A549 treated with dexamethasone at 1 μM for 4 hours (cell line): ENCODE measurements at places on chromosomes 1 and 21. TPM values are rescaled to one million over a fixed set of nuclear protein-coding genes. Genes with fewer than 3 reads are reported as not detected.

The ATP1B1 gene
- 185 to 212 TPM (median 196 TPM) in 5 replicates for total RNA-seq

The OLFML2B gene
- total RNA-seq, result 0.33 to 0.68 TPM (median 0.51 TPM) in 5 replicates

The HEYL gene
- total RNA-seq, result 2.8 to 4.0 TPM (median 3.6 TPM) in 5 replicates

The CD160 gene
- total RNA-seq, result not detected in 5 replicates

The DMBX1 gene
- 0.55 to 1.0 TPM (median 0.87 TPM) in 5 replicates for total RNA-seq

The OR2L5 gene
- not detected in 5 replicates for total RNA-seq

The SPTA1 gene
- total RNA-seq, result not detected in 5 replicates

The S100A14 gene
- total RNA-seq, result 0.21 to 0.50 TPM (median 0.35 TPM) in 5 replicates

The MATN1 gene
- 0.06 to 0.18 TPM (median 0.08 TPM) in 4 of 5 replicates, not detected in the other for total RNA-seq

The UBXN11 gene
- 9.7 to 14.8 TPM (median 13.5 TPM) in 5 replicates for total RNA-seq

The LAMTOR2 gene
- 146 to 167 TPM (median 153 TPM) in 5 replicates for total RNA-seq

The LCE3E gene
- total RNA-seq, result 0.24 to 0.26 TPM in 2 of 5 replicates, not detected in the others

The TSSK3 gene
- total RNA-seq, result 0.13 to 0.18 TPM (median 0.15 TPM) in 3 of 5 replicates, not detected in the others

The DIP2A gene
- 7.3 to 13.2 TPM (median 12.1 TPM) in 5 replicates for total RNA-seq

The C1orf210 gene
- not detected in 5 replicates for total RNA-seq

The SPRR1B gene
- total RNA-seq, result not detected in 5 replicates

The CFAP74 gene
- total RNA-seq, result 0.02 to 0.08 TPM in 2 of 5 replicates, not detected in the others

The ADORA1 gene
- total RNA-seq, result 0.46 to 0.94 TPM (median 0.67 TPM) in 5 replicates

The IL20 gene
- total RNA-seq, result not detected in 5 replicates

The HTR6 gene
- 0.08 to 0.28 TPM (median 0.19 TPM) in 5 replicates for total RNA-seq

The HCRTR1 gene
- not detected in 5 replicates for total RNA-seq

The S100B gene
- total RNA-seq, result not detected in 5 replicates

The FCMR gene
- total RNA-seq, result 5.0 to 6.0 TPM (median 5.3 TPM) in 5 replicates

The DESI2 gene
- total RNA-seq, result 27.2 to 34.6 TPM (median 31.9 TPM) in 5 replicates

The CELA3B gene
- not detected in 5 replicates for total RNA-seq

The TCEA3 gene
- 0.29 to 0.87 TPM (median 0.60 TPM) in 5 replicates for total RNA-seq

The TCHH gene
- 0.25 to 0.33 TPM (median 0.26 TPM) in 5 replicates for total RNA-seq

The PGLYRP3 gene
- total RNA-seq, result not detected in 5 replicates

The BCL2L15 gene
- 0.03 to 0.99 TPM (median 0.35 TPM) in 5 replicates for total RNA-seq

The MFAP2 gene
- 0.57 to 2.0 TPM (median 1.3 TPM) in 5 replicates for total RNA-seq

The MIXL1 gene
- total RNA-seq, result 0.08 to 0.14 TPM (median 0.09 TPM) in 3 of 5 replicates, not detected in the others

The MPZ gene
- 0.15 to 0.26 TPM (median 0.23 TPM) in 5 replicates for total RNA-seq

The TEDDM1 gene
- not detected in 5 replicates for total RNA-seq

The ZMYND12 gene
- total RNA-seq, result 0.27 to 0.69 TPM (median 0.39 TPM) in 5 replicates

The IL12RB2 gene
- total RNA-seq, result 0.09 to 0.18 TPM (median 0.15 TPM) in 4 of 5 replicates, not detected in the other

The LRRC8C gene
- 7.9 to 12.1 TPM (median 10.2 TPM) in 5 replicates for total RNA-seq

The ALG14 gene
- total RNA-seq, result 5.3 to 8.5 TPM (median 6.3 TPM) in 5 replicates

The DCST1 gene
- 0.05 to 0.06 TPM (median 0.06 TPM) in 3 of 5 replicates, not detected in the others for total RNA-seq

The AGT gene
- total RNA-seq, result 0.07 to 0.17 TPM (median 0.10 TPM) in 4 of 5 replicates, not detected in the other
